Cortex of kidney (tissue), 1 donor: ENCODE measurements at places on chromosomes 7 and 10.

DNA sequence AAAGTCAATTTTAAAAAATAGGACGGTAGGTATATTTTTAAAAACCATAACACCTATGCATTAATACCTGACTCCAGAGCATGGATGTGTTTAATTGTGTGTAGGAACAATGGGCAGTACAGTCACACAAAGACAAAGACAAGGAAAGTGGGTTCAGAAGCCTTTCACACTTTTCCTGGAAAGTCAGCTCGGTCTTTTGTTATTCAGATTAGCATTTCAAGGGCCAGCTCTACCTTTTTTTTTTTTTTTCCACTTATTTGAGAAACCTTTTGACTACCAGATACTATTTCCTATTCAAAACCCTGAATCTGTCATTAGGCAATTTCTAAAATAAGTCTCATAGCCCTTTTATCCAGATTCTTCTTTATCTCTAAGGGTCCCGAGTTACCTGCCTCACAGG lies 401.9 kb downstream of the PARD3 start:
- no peak for DNase-seq

DNA sequence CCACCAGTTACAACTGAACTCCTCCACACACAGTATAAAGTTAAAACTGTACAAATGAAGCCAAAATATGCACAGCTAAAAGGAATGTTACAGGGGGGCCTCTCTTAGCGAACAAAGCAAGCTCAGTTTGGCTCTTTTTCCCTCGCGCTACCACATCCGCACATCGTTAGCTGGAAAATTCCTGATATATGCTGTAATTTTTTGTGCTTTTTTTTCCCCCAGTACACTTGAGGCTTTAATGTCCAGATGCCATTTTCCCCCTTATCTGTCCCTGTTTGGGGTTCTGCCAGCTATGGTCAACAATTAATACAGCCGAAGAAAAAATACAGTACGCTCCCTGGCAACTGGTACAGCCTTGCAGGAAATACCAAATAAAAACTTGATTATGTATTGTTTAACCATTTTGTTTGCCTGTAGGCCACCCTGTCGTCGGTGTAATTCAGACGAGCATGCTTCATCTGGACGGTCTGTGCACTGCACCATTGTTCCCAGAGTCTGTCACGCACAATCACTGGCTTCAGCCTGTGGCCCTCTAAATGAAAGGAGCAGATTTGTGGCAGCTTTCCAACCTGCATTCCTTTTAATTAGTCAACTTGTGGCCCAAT lies 108.1 kb upstream of the FAM133B start:
- no peak for DNase-seq

- DNase-seq, result no peak
Measured at GRCh38 chr7:5478568-5479430, 55.2 kb upstream of the TNRC18 start.

DNA sequence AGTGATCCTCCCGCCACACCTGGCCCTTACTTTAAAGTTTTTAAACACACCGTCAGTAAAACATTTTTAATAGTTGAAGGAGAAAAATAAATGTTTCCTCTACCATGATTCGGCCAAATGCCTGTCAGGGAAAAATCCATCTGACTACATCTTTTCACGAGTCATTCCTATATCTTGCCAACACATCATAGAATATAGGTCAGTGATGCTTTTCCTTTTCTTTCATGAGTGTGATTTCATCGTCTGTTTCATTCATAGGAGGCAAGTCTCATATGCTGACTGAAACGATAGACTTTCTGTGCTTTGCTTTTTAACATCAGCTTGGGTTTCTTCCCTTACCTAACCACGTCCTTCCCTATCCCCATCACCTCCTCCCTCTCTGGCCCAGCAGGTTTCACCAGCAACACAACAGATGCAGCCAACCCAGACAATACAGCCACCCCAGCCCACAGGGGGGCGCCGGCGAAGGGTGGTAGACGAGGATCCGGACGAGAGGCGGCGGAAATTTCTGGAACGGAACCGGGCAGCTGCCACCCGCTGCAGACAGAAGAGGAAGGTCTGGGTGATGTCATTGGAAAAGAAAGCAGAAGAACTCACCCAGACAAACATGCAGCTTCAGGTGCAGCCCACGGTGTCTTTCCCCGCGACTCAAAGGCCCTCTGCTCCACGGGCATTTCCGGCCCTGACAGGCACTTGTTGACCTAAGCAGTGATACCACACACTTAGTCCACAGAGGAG lies 149.2 kb downstream of the TRIL start:
- DNase-seq, result no peak

DNA sequence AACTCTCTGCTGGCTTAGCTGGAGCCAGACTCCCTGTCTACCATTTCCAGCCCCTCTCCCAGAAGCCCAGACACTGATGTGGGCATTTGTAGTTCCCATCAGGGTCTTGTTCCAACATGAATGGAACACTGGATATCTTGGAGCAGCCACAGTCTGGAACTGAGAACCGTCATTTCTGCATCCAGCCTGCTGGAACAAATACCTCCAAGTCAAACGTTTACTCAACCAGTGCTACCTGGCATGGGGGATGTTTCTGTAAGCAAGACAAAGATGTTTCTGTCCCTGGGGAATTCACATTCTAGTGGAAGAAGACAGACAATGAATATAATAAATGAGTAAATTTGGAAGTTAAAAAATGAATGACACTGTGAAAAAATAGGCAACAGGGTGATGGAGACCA lies 70.8 kb upstream of the ZNF438 start:
- DNase-seq, result no peak
